Ovary (tissue), 10 donors: ENCODE measurements at places on chromosomes 2 and 18. TPM values are rescaled to one million over a fixed set of nuclear protein-coding genes. Genes with fewer than 3 reads are reported as not detected.

NAGK gene
- total RNA-seq, result 68.1 TPM

- DNase-seq, result no peak
These were observed 29.0 kb downstream of the HDLBP start for GRCh38 chr2:241286348-241287090.

DSC3 gene
- total RNA-seq, result 0.83 TPM

GRCh38 chr2:16218625-16219024, 278.3 kb downstream of the MYCN start:
- no peak for DNase-seq

PTPRN gene
- total RNA-seq, result not detected

DNA sequence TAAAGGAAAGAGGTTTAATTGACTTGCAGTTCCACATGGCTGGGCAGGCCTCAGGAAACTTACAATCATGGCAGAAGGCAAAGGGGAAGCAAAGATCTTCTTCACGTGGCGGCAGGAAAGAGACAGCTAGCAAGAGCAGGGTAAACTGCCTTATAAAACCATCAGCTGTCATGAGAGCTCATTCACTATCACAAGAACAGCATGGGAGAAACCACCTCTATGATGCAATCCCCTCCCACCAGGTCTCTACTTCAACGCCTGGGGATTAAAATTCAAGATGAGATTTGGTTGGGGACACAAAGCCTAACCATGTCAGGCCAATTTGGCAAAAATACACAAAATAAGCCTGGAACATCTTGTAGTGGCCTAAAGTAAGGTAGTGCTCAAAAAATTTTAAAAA, 152.6 kb downstream of the COL6A3 start:
- DNase-seq, result no peak

DNA sequence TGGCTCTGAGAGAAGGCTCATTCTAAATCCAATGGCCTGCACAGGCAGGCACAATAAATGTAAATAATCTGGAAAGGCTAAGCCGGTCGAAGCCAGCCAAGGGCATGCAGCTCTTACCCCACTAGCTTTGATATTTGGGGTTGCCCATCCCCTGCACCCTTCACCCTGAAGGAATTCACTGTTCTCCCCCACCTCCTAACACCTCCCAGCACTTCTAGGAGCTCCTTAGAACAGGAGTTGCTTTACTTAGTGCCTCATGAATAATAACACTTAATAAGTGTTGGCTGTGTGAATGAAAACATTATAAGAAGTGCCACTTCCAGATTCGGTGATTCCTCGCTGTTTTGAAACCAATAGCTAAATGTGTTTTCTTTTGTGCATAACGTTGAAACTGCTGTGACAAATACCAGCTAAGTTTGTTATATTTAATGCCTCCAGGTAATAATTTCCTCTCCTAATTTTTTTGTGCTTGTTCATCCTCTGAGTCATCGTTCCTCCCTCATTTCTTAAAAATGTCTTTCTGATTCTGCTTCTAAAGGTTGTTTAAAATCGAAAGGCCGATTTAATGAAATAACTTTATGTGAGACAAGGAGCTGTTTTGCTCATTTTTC, 458.8 kb downstream of the METTL4 start:
- DNase-seq, result no peak

GRCh38 chr18:79852561-79853302, 55.0 kb downstream of the KCNG2 start:
- DNase-seq, result no peak

FHOD3 gene
- total RNA-seq, result 14.4 TPM

SAG gene
- not detected for total RNA-seq

NOL4 gene
- total RNA-seq, result not detected

PRSS56 gene
- total RNA-seq, result 0.27 TPM
